CD4-positive, alpha-beta T cell (primary cell): ENCODE measurements at places on chromosomes 7 and 10.

DNA sequence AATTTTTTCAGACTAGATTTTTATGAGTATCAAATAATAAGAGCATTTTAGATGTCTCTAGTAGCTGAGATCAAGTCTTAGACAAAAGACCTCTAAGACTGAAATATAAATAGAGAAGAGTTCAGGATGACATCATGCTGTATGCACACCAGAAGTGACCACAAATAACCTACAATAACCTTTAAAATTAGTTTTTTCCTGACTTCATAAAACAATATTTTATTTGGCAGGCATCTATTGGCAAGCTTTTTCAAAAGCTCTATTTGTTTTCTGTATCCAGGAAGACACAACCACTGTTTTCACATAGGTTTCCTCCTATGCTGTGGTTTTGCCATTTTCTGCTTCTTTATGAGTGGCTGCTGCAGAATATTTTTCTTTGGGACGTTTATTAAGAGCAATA lies 359.1 kb downstream of the CRPPA start:
- no peak for DNase-seq

GRCh38 chr10:90412582-90412981 lies 445.3 kb downstream of the HTR7 start:
- DNase-seq = no peak

GRCh38 chr10:49351669-49352068 lies 44.2 kb downstream of the DRGX start:
- no peak for DNase-seq

GRCh38 chr10:113239566-113240350 lies 289.7 kb downstream of the TCF7L2 start:
- no peak for DNase-seq

DNA sequence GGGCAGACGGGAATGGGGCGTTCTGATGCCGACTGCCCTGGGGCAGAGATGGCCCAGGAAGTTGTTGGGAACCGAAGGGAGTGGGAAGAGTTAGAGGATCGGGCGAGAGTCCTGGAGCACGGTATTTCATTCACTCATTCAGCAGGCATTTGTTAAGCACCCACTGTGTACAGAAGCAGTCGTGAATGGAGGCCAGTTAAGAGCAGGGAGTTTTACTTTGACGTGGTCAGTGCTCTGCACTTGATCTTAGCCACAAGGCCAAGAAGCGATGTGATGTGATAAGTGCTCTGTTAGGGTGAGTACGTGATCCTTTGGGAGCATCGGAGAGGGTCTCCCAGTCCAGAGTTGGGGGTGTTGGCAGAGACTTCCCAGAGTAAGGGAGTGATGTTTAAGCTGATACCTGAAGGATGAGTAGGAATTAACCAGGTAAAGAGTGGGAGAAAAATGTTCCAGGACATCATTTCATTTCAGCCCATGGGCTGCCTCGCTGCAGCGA lies 890 bp downstream of the ZFYVE27 start:
- DNase-seq = no peak

DNA sequence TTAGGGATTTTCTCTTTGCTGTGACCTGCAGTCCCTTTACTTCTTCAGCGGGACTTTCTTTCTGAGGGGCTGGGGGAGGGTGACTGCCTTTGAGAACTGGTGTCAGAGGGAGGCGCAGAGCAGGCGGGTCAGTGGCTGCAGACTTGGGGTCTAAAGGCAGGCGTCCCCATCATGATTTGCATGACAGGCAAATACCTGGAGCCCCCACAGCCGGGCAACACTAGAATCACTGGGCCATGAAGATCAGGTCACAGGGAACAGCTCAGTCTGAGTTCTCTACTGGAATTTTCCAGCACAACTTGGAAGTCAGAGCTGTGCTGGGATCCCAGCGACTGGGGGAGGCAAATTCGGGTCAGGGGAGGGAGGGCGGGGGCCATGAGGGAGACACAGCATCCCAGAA lies 29.2 kb upstream of the PITRM1 start:
- DNase-seq = no peak

DNA sequence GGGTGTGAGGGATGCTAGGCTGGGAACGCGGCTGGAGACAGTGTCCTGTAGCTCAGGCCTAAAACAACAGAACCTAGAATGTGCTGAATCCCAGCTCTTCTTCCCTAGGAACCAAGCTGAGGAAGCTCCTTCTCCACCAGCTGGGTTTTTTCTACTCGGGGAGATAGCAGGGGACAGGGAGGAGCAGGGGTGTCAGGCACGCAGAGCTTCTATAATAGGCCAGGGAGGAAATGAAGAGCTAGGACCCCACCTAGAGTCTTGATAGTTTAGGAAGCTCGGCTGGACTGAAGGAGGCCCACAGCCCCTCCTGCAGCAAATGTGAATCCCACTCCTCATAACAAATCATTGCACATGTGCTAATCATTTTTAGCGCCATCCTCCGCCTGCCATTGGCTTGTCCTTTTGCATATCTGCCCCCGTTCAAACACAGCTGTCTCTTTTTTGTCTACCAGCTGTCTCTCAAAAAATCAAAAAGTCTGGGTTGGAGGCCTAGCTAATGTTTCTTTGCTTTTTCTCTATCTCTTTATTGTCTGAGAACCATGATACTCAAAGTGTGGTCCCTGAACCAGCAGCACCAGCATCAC lies 24.1 kb upstream of the FAM180A start:
- DNase-seq = no peak

- no peak for DNase-seq
Measured at GRCh38 chr10:102462512-102463054, 11.2 kb upstream of the C10orf95 start.

DNA sequence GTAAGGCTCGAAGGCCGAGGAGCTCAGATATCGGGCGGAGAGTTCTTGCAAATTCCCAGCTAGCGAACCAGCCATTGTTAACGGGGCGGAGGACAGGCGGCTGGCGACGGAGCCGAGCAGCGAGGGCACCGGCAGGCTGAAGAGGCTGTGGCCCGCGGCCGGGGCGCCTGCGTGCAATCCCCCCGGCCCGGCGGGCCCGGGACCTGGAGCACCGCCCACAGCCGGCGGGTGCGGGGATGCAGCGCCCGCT lies 4.1 kb downstream of the VAX1 start:
- DNase-seq = no peak

DNA sequence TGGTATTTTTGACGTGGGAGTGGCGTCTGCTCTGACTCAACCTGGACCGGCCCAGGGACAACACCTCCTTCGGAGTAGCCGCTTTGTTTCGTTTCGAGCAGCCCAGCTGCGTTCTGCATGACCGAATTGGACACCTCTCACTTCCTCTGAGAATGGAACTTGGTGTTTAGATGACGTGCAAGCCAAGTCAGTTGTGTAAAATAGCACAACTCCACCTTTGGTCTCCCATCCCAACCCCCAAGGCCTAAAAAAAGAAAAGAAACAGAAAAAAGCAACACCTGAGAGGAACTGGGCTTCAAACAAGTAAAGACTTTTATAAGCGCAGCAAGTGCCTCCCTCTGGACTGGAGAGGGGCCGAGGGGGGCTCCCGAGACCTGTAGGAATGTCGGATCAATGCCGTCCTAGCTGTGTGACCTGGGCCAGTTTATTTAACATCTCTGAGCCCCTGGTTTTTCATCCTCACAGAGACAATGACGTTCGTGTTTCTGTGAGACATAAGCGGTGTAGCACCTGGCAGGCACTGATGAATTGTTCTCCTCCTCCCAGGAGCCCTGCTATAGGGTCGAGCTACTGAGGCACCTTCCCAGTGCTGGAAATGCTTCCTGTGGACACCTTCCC lies 52.0 kb upstream of the SMNDC1 start:
- DNase-seq = peak; percentile 52

DNA sequence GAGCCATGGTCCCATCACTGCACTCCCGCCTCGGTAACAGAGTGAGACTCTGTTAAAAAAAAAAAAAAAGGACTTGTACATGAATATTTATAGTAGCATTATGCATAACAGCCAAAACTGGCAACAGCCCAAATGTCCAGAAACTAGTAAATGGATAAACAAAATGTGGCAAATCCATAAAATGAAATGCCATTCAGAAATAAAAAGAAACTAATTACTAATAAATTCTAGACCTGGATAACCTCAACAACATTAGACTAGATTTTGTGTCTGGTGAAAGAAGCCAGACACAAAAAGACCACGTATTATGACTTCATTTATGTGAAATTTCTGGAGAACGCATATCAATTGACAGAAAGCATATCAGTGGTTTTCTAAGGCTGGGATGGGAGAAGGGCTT lies 74.5 kb downstream of the HPSE2 start:
- no peak for DNase-seq

DNA sequence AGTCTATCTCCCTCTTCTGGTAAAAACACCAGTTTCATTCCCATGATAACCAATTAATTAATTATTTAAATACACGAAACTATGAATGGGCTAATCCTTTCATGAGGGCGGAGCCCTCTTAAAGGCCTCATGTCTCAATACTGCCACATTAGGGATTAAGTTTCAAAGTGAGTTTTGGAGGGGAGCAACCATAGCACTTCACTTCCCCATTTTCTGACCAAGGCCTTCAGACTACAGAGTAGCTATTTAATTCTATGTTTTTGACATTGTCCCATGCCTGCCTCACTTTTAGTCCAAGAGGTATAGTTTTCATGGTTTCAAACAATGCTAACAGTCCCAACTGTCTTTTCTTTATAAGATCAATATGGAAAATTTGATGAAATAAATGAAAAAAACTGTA lies 618.6 kb downstream of the ZWINT start:
- no peak for DNase-seq

DNA sequence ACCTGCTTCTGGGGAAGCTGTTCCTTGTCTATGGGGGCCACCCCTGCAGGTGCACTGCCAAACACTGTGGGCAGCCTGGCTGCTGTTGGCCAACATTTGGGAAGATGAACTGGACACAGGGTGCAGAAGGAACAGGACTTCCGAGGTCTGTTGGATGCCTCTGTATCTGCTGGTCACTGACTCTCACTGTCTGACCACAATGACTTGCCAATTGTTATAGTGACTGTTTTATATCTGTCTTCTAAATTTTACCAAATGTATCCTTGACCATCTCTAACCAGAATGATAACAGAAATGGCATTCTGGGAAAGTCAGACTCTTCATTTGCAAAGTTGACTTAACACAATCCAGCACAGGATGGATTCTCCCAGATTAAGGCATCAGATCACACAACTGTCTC lies 214.0 kb upstream of the PRSS58 start:
- DNase-seq = no peak

GRCh38 chr10:103278862-103279298 lies 1.9 kb downstream of the INA start:
- DNase-seq = peak; percentile 27

DNA sequence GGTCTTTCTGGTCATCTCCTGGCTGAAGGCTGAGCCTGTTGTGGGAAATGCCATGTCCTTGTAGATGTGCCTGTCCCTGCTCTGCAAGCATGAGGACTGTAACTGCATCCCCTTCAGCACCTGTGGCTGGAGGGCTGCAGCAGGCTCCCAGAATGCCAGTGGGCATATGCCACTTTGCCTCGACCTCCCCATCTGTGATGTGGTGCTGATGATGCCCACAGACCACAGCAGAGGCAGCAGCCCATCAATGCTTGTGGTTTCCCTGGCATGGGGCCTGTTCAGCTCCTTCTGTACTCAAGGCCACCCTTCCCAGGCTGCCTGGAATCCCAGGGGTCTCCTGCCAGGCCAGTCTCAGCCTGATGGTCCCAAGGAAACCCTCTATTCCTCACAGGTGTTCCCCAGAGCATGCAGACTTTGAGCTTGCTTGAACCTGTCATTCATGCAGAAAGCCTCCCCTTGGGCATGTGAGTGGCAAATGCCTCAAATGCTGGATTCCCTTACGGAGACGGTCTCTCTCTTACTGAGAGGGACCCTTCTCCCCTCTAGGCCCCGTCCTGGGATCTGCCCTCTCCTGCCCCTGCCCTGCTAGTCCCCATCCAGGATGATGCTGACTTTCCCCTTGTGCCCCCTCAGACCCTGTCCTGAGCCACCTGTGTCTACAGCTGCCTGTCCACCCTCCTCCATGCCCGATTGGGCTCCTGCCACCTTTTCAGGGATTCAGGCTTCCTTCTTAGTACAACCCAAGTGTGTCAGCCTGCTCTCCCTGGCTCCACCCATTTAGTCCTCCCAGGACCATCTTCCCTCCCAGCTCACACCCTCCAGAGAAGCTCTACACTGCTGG lies 50.9 kb upstream of the ANTXRL start:
- DNase-seq = no peak

DNA sequence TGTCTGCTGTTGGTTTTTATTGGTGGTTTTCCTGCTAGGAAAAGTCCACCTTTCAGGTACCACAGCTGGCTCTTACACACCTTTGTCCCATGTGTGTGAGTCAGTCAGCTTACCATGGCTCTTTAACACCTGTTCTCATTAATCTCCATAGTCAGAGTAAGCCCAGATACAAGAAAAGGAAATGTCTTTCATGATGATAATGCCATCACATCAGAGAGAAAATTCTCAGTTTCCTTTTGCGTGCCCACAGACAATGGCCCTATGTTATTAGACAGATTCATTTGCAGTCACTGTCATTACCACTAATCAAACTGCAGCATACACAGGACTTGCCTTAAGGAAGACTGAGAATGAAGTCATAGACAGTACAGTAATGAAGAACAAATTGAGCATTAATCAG lies 1583.6 kb upstream of the LRRTM3 start:
- DNase-seq = no peak

- DNase-seq = no peak
Measured at GRCh38 chr10:82942286-82943099, 1067.5 kb downstream of the NRG3 start.

GRCh38 chr7:41890631-41891274 lies 187.9 kb upstream of the INHBA start:
- no peak for DNase-seq

GRCh38 chr7:1844951-1845390 lies 174.9 kb downstream of the ELFN1 start:
- no peak for DNase-seq

- DNase-seq = peak; percentile 6
Measured at GRCh38 chr10:79445977-79446757, 743 bp upstream of the ZCCHC24 start.

- DNase-seq = no peak
Measured at GRCh38 chr7:18900803-18901202, 216.6 kb downstream of the TWIST1 start.

GRCh38 chr10:112951359-112952281 lies 1.6 kb downstream of the TCF7L2 start:
- no peak for DNase-seq

DNA sequence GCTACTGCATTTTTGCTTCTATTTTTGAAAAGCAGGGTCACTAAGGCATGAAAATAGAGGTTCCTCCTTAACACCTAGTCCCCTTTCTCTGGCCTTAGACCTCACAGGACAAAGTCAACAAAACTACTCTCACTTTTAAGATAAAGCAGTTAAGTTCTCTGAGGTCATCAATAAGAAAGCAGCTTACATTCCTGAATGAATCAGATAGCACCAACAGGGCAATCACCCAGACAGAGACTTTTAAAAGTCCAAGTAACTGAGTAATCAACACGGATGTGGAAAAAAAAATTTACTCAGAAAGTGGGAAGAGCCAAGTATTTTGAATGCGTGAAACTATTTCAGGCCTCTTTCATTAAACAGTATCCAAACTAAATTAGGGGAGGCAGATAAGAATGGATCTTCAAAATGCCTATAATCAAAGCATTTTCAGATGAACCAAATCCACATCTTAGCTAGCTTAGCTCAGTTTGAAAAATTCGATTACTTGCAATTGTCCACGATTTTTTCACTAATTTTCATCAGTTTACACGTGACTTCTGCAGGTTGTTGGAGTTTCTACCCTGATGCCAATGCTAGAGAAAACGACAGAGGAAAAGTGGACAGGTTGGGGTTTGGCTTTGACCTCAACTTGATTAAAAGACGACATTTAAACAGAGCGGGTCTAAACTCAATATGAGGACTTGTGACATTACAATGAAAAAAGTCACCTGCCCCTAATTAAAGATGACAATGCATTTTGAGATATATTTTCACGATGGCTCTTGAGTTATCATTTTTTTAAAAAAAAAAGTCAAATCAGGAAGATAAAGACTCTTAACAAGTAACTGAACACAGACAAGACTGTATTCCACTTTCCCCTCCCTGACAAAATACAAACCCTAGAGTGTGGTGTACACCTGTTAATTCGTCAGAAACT lies 1.6 kb downstream of the BEND7 start:
- no peak for DNase-seq
